ENCODE measurements at places on chromosomes 12 and 14. TPM values are rescaled to one million over a fixed set of nuclear protein-coding genes. Genes with fewer than 3 reads are reported as not detected.

DNA sequence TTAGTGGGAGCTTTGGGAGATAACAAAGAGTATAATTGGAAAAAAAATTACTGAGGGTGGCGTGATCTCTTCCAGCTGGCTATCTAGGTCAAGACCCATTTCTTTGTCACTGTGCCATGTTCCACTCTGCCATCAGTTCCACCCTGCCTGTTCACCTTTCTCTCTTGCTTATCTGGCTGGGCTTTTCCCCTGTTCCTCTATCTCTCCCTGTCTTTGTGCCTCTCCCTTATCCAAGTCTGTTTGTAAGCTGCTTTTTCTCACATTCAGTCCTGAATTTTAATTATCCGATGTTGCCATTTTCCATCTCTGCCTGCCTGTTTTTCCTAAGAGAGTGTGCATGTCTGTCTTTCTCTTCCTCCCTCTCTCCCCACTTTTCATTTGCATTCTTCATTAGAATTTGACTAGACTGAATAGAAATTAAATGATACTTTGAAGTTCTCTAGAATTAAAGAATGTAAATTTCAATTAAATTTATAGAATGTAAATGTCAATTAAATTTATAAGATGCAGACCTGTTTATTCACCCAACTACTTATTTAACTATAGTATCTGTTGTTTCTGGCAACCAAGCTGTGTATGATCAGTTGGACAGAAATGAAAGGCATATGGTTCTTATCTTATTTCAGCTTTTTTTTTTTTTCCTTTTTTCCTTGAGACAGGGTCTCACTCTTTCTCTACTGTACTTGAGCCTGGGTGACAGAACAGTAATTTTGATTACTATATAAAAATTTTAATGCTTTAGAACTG is 40.9 kb upstream of the A2ML1 start:
- DNase-seq: no peak

DNA sequence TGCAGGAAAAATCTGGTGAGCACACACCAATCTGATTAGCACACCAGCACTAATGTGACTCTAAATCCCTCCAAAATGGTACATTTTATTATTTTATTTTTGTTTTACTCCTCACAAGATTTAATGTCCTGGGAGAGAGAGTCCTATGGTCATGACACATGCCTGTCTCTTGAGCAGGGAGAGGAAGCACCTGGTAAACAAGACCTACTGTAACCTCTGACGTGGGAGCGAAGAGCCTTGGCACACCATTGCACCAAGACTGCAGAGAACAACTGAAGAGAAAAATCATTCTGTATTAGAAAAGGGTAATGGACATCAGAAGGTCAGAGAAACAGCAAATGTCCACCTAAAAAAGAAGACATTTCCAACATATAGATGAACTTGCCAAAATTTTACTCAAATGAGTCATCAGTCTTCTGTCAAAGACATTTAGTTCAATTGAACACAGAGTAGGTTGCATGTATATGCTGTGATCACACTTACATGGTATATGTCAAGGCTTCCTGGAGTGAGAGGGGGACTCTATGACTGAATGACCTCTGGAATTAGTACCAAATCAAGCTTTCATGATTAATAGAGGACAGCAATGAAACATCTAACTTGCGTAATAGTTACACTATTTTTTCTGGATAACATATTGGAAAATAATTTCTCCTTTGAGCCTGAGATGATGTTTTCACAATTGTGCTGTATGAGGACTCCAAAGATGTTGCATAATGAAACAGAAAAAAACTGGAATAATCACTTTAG is 186.9 kb upstream of the FLRT2 start:
- no peak for DNase-seq

- no peak for DNase-seq
Measured at GRCh38 chr12:125381373-125381772, 316.1 kb downstream of the AACS start.

GPR132 gene
- polyA plus RNA-seq: not detected

HSPB8 gene
- polyA plus RNA-seq: 0.27 TPM

- no peak for DNase-seq
Measured at GRCh38 chr14:75267141-75267721, 11.4 kb upstream of the FOS start.

KLHL42 gene
- 8.0 TPM for polyA plus RNA-seq

DNA sequence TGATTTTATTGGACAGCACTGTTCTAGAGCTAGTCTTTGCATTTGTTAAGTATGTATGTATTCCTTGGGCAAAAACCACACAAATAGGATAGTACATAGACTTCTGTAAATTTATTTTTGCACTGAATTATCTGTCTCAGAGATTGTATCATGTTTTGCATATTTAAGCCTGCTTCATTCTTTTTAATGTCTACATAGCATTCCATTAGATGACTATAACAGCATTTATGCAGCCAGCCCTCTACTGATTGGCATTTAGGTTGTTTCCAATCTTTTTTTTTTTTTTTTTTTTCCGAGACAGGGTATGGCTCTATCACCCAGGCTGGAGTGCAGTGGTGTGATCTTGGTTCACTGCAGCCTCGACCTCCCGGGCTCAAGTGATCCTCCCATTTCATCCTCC is 34.5 kb downstream of the SYNDIG1L start:
- no peak for DNase-seq

TPCN1 gene
- 10.5 TPM for polyA plus RNA-seq

SYNDIG1L gene
- polyA plus RNA-seq: not detected

- DNase-seq: no peak
Measured at GRCh38 chr14:83712418-83713129, 1817.4 kb upstream of the FLRT2 start.

- no peak for DNase-seq
Measured at GRCh38 chr14:104882991-104883660, 18.1 kb downstream of the CEP170B start.

DNA sequence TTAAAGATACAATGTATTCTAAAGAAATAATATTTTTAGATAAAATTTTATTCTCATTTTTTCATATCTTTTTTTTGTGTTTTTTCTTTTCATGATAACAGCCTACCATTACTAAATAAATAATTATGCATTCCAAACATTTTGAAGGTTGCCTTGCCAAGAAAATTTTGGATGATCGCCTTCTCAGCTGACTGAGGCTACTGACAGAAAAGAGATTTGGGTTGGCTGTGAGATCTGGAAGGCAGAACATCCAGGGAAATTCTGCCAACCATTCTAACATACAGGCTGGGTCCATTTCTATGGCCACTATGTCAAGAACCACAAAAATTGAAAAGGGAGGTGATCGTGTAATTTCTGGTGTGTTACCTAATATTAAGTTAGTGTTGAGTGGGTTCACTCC is 48.1 kb downstream of the GALNT8 start:
- no peak for DNase-seq

- DNase-seq: no peak
Measured at GRCh38 chr12:98174428-98174809, 341.0 kb upstream of the TMPO start.

DNA sequence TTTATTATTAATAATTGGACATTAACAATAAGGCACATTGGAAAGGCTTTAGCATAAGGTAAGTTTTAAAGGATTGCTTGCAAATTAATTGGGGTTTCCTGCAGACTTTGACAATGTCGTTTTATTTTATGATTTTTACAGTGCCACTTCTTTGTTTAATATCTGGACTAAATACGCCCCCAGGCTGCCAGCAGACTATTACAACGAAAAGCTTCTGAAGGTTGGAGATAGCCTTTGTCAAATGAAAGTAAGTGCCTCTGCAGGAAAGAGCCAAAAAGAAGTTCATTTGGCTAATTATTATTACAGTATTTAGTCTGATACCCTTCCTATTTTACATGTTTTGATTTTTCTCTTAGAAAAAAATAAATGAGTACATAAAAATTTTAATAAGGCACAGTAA is 11.3 kb downstream of the CFAP54 start:
- no peak for DNase-seq

NOXRED1 gene
- 0.07 TPM for polyA plus RNA-seq

DNA sequence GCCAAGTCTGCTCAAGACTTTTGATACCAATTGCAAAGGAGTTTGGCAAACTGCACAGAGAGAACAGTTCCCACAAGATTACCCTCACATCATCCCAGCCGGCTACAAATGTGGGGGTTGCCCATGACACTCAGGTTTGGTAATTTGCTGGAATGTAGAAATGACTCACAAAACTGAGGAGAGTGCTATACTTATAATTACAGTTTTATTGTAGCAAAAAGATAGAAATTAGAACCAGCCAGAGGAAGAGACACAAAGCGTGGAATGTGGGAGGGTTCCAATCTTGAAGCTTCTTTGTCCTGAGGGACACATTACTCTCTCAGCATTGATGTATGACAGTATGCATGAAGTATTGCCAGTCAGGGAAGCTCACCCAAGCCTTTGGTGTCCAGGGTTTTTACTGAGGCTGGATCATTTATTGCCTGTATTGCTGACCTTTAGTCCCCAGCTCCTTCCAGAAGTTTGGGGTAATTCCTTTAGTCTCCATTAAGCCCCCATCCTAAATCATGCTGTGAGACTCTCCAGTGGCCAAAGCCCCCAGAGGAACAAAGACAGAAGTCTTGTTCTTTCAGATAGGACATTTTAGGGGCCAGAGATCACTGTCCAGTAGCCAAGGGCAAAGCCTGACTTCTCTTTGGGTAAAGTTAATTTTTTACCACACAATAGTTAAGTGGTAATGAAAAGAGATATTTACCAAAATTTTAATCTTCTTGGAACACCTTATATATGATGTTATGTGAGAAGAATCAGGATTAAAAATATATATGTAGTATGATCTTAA is 9.9 kb downstream of the TBK1 start:
- DNase-seq: peak; percentile 69

GRCh38 chr12:52293926-52294325 is 2.6 kb upstream of the KRT81 start:
- DNase-seq: no peak

DNA sequence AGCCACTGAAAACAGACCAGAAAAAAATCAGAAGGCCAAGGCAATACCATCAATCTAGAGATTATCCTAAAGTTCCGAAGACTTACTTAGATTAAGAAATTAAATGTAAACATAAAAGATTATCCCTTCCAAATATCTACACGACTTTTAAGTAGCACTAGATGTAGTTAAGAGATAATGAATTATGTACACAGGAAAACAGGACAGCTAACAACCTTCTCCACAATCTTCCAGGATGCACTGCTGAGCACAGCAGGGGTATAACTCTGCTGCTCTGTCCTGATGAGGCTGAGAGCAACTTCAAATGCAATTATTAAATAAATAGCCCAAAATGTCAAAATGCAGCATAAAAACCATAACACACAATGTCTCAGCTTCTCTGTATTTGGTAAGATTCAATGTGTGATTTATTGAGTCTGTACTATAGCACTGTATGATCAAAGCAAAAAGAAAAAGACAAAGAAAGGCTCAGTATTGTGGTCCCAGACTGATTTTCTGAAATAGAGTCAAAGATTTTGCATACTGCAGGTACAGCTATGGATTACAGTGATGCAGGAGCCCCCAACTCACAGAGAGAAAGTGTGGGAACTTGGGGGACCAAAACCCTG is 56.9 kb downstream of the TMTC1 start:
- DNase-seq: no peak

CD163L1 gene
- polyA plus RNA-seq: 1.3 TPM

DNA sequence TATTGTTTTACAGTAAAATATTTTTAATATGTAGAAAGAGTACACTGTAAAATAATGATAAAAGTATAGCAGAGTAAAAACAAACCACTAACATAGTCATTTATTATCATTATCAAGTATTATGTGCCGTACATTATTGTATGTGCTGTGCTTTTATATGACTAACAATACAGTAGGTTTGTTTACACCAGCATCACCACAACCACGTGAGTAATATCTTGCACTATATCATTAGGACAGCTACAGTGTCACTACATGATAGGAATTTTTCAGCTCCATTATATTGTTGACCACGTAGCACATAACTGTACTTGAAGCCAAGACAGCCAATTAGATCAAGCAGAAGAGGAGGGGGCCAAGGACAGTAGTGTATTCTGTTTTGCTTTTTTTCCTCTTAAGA is 415.4 kb downstream of the RAD51B start:
- DNase-seq: peak; percentile 53

GRCh38 chr12:94127239-94128131 is 20.9 kb upstream of the PLXNC1 start:
- no peak for DNase-seq

- no peak for DNase-seq
Measured at GRCh38 chr12:3152892-3153291, 75.7 kb downstream of the TSPAN9 start.

All from foreskin keratinocyte (primary cell).